Retina (tissue), 1 donor: ENCODE measurements at places on chromosomes 7 and 10.

GRCh38 chr10:14698111-14698828 is 76.4 kb downstream of the FAM107B start:
- no peak for DNase-seq

DNA sequence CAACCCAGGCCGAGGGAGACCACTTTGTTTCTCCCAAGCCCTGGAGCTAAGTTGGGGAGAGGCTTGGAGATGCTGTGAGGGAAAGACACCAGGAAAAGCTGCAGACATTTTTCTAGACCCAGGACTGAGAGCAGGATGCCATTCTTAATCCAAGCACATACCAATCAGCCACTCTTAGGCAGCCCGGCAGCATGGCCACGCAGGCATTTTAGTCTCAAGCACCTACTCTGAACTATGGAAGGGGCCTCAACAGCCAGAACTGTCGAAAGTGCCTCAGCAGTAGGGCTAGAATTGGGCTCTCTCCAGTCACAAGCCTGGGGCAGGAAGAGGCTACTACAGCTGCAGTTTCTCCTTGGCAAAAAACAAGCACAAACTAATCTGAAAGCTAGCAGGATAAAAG is 57.8 kb downstream of the GCC1 start:
- no peak for DNase-seq

DNA sequence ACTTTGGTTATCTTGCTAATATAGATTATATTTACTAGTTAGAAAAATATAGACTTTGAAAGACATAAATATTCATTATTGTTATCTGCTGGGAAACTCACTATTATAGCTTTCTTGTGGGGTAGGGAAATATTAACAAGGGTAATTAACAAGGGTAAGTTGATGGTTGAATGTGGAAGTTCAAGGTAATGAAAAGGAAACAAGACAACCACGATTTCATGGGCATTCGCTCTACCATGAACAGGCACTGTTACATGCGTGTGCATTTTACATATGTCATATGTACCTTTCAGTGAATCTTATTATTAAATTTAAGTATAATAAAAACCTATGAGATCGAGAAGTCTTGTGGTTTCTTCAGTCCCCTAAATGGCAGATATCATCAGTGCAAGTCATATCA is 251.0 kb upstream of the IMMP2L start:
- DNase-seq, result no peak

GRCh38 chr7:33076737-33077136 is 14.2 kb upstream of the NT5C3A start:
- no peak for DNase-seq
